ENCODE measurements at places on chromosomes 1 and 21. TPM values are rescaled to one million over a fixed set of nuclear protein-coding genes. Genes with fewer than 3 reads are reported as not detected.

Gene THBS3
- total RNA-seq, result 12.1 TPM

Gene SFN
- 0.11 TPM for total RNA-seq

Gene NR0B2
- not detected for total RNA-seq

Gene COL11A1
- total RNA-seq, result 0.26 TPM

Gene NUDT4B
- total RNA-seq, result 19.0 TPM

Gene UBE2Q1
- 147 TPM for total RNA-seq

Measured in SK-MEL-5 (cell line).